ENCODE measurements at places on chromosomes 4 and X.

DNA sequence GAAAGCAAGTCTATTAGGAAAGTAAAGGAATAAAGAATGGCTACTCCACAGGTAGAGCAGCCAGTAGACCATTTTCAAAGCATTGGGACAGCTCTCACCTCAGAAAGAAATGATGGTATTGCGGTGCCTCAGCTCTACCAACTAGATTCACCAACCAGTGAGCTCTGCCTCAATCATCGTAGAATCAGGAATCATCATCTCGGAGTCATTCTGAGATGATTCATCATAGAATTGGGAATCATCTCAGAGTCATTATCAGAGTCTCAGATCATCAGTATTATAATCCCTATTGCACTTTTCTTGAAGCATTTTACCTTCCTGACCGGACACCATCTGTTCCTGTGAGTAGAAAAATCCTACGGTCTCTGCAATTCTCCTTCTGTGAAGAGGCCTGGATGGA lies 17.5 kb upstream of the SAT1 start:
- DNase-seq, result no peak

DNA sequence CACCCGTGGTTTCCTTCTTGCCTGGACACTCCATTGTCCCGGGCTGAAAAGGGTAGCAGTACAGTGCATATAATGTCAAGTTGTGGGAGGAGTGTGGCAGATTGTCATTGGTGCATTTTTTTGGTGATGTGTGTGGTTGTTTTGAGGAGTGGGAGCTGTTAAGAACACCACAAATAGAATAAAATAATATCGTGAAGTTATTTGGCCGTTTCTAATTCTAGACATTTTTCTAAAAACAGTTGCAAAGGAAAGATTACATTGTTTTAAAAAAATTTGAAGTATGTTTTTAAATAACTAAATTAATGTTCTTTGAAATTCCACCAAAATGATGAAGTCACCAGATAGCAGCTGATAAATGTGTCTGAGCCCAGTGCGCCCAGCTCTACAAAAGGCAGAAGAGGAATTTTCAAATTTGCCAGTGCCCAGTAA lies 1.3 kb downstream of the PKD2 start:
- no peak for DNase-seq

GRCh38 chr4:40046311-40046980 lies 10.2 kb upstream of the N4BP2 start:
- DNase-seq, result no peak

DNA sequence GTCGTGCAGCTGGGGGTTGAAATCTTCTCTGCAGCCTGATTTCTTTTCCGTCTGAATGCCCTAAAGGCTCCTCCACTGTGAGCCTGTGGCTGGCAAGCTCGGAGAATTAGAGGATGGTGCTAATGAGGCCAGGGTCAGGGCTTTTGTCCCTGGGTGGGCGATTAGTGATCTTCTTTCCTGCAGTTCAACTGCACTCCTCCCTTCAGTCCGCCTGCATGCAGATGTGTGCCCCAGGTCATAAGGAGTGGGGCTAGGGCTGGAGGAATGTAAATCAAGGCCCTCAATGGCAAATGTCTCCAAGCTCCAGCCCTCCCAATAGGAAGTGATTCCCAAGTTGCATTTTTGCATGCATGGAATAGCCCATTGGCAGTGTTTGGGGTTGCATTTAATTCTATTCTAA lies 405.0 kb downstream of the AFF2 start:
- DNase-seq, result no peak

DNA sequence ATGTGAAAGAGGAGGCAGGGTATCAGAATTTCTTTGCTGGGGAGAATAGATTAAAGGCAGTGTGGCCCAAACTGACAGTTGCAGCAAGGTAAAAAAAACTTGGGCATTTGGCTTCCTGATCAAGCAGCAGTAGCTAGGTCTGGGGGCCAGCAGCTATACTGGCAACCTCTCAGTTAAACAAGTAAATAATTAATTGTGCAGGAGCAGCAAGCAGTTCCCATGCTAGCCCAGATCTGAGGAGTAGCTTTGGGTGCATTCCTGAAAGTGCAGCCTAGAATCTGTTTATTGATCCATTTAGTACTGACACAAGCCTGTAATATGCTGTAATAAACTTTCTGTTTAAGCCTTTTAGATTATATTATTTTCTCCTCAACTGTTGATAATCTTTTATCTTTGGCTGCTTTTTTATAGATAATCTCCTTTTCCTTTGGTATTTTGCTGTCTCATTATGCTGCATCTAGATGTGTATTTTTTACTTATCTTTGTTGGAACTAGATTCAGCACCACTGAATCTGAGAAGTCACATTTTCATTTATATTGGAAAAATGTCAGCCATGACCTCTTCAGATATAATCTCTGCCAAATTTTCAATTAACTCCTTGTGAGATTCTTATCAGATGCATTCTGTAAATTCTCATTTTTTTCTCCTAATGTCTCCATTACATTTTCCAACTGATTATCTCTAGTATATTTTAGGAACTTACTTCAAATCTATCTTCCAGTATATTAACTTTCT lies 276.3 kb downstream of the STPG2 start:
- no peak for DNase-seq

GRCh38 chr4:109749388-109750082 lies 19.7 kb upstream of the PLA2G12A start:
- DNase-seq, result no peak

All from activated T-helper 9 cell treated with anti-CD3 and anti-CD28 coated beads, Interleukin-2, amount 50 U/mL, for 16 hours (primary cell).